ENCODE measurements at places on chromosomes 7 and 10.

DNA sequence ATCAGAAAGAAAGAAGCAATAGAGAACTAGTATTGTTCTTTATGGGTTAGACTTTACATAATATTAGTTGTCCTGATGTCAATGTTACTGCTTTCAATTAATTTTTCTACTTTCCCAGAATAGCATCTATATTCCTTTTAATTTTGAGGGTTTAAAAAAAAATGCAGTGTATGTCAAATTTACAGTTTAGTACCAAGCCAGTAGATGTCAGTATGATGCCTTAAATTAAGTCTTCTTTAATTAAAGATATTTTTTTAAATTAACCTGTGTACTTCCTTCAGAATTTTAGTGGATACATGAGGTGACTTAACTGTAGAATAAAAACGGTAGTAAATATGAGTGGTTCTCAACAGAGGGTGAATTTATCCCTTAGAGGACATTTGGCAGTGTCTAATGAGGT, 35.2 kb upstream of the STOX1 start:
- DNase-seq = no peak

DNA sequence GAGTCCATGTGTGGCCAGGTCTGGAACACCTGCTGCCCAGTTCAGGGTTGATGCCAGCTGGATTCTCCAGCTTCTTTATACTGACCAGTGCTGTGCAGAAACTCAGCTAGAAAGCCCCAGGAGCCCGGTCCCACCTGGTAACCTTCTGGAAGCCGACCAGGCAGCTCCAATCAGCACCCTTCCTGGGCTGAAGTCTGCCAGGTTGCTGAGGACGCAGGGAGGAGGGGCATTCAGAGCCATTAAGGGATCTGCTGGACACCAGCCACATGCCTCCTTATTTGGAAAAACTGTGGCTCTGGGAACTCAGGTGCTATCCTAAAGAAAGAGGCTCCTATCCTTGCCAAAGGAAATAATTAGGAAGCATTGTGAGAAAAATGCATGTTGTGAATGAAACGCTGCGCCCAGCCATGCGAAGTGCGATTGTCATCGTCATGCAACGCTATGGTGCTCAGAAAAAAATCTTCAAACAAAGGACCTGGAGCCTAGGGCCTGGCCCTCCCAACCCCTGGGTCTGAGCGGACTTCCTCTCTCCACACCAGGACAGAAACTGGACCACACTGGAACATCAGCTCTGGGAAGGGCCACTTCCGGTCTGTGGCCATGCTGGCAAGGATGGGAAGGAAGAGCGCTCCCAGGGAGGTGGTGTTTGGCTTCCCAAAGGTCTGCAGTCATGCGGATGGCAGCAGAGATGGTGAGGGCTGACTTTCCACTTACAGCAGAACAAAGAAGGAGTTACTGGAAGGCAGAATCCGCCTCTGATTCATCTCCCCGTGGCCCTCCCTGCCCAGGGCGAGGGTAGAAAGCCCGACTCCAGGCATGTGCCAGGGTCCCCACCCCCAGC, 90.1 kb downstream of the FAM53B start:
- peak; percentile 55 for DNase-seq

DNA sequence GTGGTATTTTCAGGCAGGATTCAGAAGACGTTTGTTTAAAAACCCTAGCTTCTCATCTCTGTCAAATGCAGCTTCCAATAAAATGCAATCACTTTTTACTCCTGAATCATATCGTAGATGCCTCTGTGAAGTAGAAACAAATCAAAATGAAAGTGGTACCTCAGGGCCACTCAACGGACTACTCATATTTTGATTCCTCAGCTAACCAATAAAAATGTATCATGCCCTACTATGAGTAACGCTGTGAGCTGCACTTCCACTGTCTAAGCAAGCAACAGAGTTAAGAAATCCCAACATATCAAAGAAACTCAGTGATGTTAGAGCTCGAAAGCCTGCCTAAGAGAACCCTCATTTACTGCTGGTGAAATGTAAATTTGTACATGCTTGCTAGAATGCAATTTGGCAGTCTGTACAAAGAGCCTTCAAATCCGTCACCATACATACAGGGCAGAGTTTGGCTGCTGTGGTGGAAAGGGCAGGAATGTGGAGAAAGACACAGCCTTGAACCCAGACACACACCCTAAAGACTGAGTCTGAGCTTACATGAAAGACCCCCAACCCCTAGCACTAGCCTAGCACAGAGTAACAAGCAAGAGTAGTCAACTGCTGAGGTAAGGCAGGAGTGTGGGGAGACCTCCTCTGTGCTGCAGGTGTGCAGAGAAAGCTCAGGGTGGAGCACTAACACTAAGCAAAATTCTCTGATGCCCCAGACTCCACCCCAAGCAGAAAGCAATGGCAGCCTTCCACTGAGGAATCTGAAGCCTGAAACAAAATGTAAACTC, 151.5 kb downstream of the ANK3 start:
- no peak for DNase-seq

DNA sequence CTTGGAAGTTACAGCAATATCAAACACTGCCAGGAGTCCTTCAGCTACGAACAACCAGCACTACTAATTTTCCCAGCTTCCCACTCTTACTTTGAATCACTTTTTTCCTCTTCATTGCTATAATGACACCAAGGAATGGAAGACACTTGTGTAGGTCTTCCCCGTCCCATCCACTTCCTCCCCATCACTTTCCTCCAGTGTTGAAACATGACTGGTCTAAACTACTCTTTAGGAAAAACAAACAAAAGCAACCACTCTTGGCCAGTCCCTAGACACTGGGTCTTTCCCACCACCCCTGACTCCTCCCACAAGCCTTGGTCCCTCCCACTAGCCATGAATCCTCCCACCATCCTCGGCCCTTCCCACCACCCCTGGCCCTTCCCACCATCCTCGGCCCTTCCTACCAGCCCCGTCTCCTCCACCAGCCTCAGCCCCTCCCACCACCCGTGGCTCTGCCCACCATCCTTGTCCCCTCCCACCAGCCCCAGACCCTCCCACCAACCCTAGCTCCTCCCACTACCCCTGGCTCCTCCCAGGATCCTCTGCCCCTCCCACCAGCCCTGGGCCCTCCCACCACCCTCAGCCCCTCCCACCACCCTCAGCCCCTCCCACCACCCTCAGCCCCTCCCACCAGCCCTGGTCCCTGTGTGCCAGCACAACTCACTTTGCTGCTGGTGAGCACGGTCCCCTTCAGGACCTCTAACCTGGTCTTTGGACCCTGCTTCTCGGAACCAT, 68.5 kb downstream of the CXCL12 start:
- DNase-seq = no peak

DNA sequence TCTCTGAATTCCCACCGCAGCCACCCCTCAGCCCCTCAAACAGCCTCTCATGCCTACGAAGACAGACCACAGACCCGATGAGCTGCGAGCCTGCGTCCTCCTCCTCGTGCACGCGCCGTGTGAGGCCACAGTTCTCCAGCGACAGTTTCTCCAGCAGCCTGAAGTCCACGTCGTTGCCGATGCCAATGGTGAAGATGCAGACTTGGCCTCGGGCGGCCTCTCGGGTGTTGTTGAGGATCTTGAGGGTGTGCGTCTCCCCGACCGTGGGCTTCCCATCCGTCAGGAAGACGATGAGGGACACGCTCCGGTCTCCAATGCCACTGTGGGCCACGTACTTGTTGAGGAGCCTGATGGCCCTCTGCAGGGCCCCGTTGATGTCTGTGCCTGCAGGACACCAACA, 87.1 kb downstream of the ITIH5 start:
- no peak for DNase-seq

- DNase-seq = no peak
Observed at GRCh38 chr10:14476641-14477407, 146.1 kb upstream of the FRMD4A start.

DNA sequence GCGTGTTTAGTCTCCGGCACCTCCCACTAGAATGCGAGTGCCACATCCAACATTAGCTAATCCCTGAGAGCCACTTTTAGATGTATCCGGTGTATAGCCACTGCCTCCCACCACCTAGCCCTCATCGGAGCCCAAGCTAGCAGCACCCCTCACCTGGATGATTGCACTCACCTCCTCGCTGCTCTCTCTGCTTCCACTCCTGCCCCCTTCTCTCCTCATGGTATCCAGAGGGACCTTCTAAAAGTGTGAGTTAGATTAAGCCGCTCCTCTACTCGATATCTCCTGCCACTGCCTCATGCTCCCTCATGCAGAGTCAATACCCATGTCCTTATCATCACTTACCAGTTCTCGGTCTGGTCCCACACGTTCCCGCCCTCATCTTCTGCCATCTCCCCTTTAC, 125.3 kb downstream of the RAB11FIP2 start:
- no peak for DNase-seq

- DNase-seq = no peak
Observed at GRCh38 chr7:90584378-90584777, 11.7 kb upstream of the CDK14 start.

DNA sequence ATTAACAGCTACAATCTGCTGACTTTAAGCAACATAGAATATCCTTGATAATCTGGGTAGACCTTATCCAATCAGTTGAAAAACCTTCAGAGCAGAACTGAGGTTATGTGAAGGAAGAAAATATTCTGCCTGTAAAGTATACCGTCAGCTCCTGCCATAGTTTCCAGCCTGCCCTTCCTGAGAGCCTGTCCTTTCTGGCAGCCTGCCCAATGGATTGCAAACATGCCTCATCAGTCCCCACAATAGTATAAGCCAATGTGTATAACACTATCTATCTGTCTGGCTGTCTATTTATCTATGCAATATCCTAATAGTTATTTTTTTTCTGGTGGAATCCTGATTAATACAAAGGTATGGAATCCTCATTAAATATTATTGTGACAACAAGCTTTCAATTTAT, 489.2 kb upstream of the KCND2 start:
- DNase-seq = peak; percentile 26

GRCh38 chr7:26648554-26648953, 215.8 kb downstream of the SKAP2 start:
- DNase-seq = no peak

- DNase-seq = no peak
Observed at GRCh38 chr10:33798754-33799153, 464.3 kb upstream of the NRP1 start.

GRCh38 chr10:71854031-71854430, 3.0 kb upstream of the PSAP start:
- DNase-seq = no peak
